ENCODE measurements at places on chromosomes 2 and 18. TPM values are rescaled to one million over a fixed set of nuclear protein-coding genes. Genes with fewer than 3 reads are reported as not detected.

DNA sequence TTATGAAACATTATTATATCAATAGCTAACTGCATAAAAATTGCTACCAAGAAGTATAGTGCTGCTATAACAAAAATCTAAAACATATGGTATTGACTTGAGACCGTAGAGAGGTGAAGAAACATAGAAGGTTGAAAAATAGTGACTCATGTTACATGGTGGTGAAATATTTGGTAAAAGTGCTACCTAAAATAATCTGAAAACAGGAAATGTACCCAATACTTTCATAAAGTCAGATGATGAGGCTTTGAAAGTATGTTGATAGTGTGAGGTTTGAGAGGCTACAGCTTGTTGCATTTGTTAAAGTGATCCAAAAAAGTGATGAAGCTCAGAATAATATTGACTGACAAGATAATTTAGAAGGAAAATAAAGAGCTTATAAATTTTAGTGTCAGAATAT, 718.7 kb upstream of the SLC8A1 start:
- no peak for DNase-seq
- no peak overlapping the region for H3K4me3 ChIP-seq
- H3K36me3 ChIP-seq, result no peaks in the 10 kb centered on the region
- H3K27me3 ChIP-seq, result no peaks in the 10 kb centered on the region

The ZNF396 gene
- total RNA-seq, result 6.8 TPM

DNA sequence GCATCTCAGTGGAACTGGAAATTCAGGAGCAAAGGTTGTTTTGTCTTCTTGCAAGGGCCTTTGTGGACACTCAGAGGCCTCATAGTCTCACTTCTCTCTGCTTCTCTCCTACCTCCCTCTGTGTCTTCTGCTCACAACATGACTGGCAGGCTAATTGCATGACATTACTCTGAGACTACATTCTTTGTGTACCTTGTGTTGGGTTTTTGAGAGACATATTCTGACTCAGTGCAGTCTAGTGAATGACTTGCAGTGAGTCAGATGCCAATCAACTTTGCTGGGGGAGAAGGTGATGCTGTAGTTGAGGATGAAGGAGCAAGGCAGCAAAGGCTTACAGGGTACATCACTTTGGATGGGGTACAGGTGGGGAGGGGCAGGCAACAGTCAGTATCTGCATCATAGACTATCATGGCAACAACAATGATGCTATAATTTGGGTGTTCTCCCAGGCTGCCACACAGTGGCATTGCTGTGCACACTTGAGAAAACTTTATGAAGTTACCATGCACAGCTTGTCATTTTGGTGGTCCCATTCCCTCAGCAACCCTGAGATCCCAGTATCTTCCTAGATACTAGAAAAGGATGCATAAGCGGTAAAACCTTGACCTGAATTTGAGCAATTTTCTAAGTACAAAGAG, 69.3 kb upstream of the SLC16A14 start:
- no peak for DNase-seq
- no peaks in the 10 kb centered on the region for H3K27me3 ChIP-seq
- H3K4me3 ChIP-seq, result no peak overlapping the region
- no peak overlapping the region for H3K27ac ChIP-seq
- no peaks in the 10 kb centered on the region for H3K36me3 ChIP-seq
- H3K4me1 ChIP-seq, result no peaks in the 10 kb centered on the region

- no peaks in the 10 kb centered on the region for H3K27me3 ChIP-seq
- peak; percentile 59 for DNase-seq
- H3K36me3 ChIP-seq, result no peaks in the 10 kb centered on the region
- peak overlapping the region; percentile 10 for H3K27ac ChIP-seq
- H3K4me1 ChIP-seq, result peaks cover 11% of the 10 kb centered on the region
- H3K4me3 ChIP-seq, result no peak overlapping the region
Observed at GRCh38 chr2:8249141-8249540, 432.7 kb upstream of the ID2 start.

DNA sequence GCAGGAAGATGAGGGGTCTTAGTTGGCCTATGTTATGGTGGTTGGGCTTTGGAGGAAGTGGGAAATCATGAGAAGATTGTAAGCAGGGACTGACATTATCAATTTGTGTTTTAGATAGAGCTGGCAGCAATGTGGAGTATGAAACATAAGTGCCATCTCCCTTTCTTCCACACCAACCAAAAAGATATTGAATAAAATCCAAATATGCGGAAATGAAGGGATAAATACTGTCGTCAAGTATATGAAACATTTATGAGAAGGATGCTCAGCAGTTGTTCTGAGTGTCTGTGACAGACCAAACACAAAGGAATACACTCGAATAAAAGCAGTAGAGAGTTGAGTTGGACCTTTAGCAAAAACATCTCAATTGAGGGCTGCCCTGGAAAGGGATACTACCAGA, 1090.0 kb upstream of the ZEB2 start:
- no peaks in the 10 kb centered on the region for H3K4me1 ChIP-seq
- no peak overlapping the region for H3K27ac ChIP-seq
- H3K36me3 ChIP-seq, result no peaks in the 10 kb centered on the region
- no peak for DNase-seq
- no peaks in the 10 kb centered on the region for H3K27me3 ChIP-seq
- H3K4me3 ChIP-seq, result no peak overlapping the region

- DNase-seq, result no peak
- no peaks in the 10 kb centered on the region for H3K36me3 ChIP-seq
- peak overlapping the region; percentile 75 for H3K27ac ChIP-seq
- H3K27me3 ChIP-seq, result no peaks in the 10 kb centered on the region
Observed at GRCh38 chr2:233082931-233083755, 23.0 kb downstream of the INPP5D start.

The GALNT14 gene
- 4.6 TPM for total RNA-seq

GRCh38 chr2:239726631-239727181, 298.4 kb downstream of the NDUFA10 start:
- no peaks in the 10 kb centered on the region for H3K36me3 ChIP-seq
- no peak overlapping the region for H3K27ac ChIP-seq
- H3K4me3 ChIP-seq, result no peak overlapping the region

- no peaks in the 10 kb centered on the region for H3K27me3 ChIP-seq
- H3K36me3 ChIP-seq, result peaks cover 16% of the 10 kb centered on the region
- H3K4me1 ChIP-seq, result peaks cover 3% of the 10 kb centered on the region
- no peak for DNase-seq
- no peak overlapping the region for H3K27ac ChIP-seq
Observed at GRCh38 chr18:8778386-8778785, 73.0 kb downstream of the MTCL1 start.

DNA sequence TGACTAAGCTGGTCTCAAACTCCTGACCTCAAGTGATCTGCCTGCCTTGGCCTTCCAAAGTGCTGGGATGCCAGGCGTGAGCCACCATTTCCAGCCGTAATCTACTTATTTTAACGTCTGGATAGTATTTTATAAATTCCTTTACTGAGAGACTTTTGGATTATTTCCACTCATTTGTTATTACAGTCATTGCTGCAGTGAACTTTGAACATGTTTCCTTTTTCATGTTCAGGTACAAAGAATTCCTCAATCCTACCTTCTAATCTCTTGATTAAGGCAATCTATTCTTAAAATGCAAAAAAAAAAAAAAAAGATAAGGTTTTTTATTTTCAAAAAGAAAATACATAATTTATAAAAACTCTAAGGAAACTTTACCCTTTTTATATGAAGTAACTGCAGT, 78.6 kb downstream of the PDK1 start:
- no peak overlapping the region for H3K4me3 ChIP-seq
- no peak for DNase-seq
- H3K27me3 ChIP-seq, result no peaks in the 10 kb centered on the region
- H3K36me3 ChIP-seq, result no peaks in the 10 kb centered on the region
- no peaks in the 10 kb centered on the region for H3K4me1 ChIP-seq

The CFAP65 gene
- total RNA-seq, result 4.8 TPM

- H3K36me3 ChIP-seq, result peaks cover 2% of the 10 kb centered on the region
- peaks cover 4% of the 10 kb centered on the region for H3K4me1 ChIP-seq
- no peak overlapping the region for H3K4me3 ChIP-seq
- H3K27ac ChIP-seq, result no peak overlapping the region
- no peaks in the 10 kb centered on the region for H3K27me3 ChIP-seq
Observed at GRCh38 chr2:54549917-54550518, 93.9 kb downstream of the SPTBN1 start.

The TUBB8B gene
- not detected for total RNA-seq

DNA sequence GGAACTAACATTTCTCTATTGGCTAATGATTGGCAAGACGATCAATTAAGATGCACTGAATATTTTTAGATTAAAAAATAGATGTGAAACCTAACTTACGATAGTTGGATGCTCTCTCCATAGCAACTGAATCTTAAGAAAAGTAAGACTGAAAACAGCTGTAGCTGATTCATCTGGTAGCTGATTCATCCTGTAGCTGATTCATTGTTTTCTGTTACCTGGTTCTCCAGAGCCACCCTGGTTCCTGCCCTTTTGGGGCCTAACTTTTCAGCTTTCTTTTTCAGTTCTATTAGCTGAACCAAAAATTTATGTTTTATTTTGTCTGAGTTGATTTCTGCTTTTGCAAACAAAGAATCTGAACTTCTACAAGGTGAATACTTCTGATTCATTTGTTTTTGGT, 22.7 kb upstream of the SPR start:
- H3K27me3 ChIP-seq, result peaks cover 24% of the 10 kb centered on the region
- no peak for DNase-seq
- no peaks in the 10 kb centered on the region for H3K36me3 ChIP-seq
- peaks cover 12% of the 10 kb centered on the region for H3K4me1 ChIP-seq
- no peak overlapping the region for H3K27ac ChIP-seq

DNA sequence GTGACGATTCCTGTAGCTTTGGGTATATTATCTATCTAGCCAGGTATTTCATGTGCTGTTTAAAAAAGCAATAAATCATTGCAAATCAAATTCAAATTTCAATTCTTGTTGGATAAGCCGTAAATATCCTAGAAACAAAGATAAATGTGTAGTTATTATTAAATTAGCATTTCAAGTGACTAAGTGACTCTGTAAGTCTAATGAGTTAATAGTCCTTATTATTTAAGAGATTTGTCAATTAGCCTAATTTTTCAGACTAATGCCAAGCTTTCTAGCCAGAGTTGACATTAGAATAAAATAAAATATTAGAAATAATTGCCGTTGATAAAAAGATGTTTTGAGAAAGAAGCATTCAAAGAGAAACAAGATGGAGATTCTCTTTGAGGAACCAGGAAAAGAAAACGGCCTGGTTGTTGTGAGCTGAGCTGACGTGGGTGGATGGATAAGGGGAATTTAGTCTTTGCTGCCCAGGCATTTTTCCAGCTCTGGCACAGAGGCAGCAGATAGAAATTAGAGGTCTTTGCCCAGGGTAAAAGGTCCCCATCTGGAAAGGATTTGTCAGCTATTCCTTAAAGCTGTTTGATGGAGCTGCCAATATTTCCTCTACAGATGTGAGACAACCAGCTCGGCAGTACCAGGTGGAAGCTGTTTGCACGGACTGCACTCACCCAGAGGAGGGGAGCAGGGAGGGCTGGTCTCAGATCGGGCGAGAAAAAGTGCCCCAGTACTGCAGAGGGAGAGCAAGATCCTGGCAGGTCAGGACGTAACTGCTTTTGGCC, 117.3 kb upstream of the SEC11C start:
- DNase-seq, result no peak
- H3K4me1 ChIP-seq, result peaks cover 12% of the 10 kb centered on the region
- no peaks in the 10 kb centered on the region for H3K36me3 ChIP-seq
- H3K27ac ChIP-seq, result peak overlapping the region; percentile 67
- no peak overlapping the region for H3K4me3 ChIP-seq
- no peaks in the 10 kb centered on the region for H3K27me3 ChIP-seq

GRCh38 chr18:43271593-43272432, 5.5 kb downstream of the SYT4 start:
- H3K36me3 ChIP-seq, result no peaks in the 10 kb centered on the region
- no peak overlapping the region for H3K27ac ChIP-seq
- no peak overlapping the region for H3K4me3 ChIP-seq

DNA sequence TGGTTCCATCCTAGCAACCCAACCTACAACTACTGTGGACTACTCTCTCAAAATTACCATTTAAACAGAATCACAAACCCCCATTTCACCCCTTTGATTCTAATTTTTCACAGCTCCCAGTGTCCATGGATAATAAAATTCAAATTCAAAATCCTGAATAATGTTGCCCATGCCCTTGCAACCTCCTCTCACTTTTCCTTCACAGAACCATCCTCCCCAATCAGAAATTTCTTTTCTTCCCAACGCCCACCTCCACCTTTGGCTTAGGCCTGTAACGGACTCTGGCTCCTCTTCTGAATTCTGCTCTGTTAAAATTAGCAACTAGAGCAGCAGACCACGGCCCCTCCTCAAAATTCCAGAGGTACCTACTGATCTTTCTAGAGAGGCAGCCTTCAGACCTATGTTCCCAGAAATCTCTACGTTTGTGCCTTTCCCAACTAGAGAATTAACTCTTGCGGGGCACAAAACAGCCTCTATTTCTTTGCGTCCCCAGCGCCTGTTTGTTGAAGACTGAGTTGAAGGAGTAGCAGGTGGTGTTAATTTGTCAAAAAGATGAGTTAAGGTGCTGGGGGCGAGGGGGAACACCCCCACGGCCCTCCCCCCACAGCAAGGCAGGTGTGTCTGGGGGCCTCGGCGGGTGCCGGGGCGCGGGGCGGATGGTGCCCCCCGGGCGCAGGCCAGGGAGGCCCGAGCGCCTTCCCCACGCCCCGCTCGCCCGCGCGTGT, 428 bp upstream of the MAP3K20 start:
- H3K4me3 ChIP-seq, result peak overlapping the region; percentile 42
- no peak overlapping the region for H3K27ac ChIP-seq
- H3K4me1 ChIP-seq, result peaks cover 10% of the 10 kb centered on the region
- H3K27me3 ChIP-seq, result no peaks in the 10 kb centered on the region
- H3K36me3 ChIP-seq, result no peaks in the 10 kb centered on the region

- DNase-seq, result peak; percentile 40
- H3K4me3 ChIP-seq, result no peak overlapping the region
- H3K27ac ChIP-seq, result no peak overlapping the region
- H3K4me1 ChIP-seq, result no peaks in the 10 kb centered on the region
- peaks cover 17% of the 10 kb centered on the region for H3K36me3 ChIP-seq
- H3K27me3 ChIP-seq, result no peaks in the 10 kb centered on the region
Observed at GRCh38 chr2:200393191-200393590, 86.7 kb downstream of the SPATS2L start.

The MTCL1 gene
- 11.3 TPM for total RNA-seq

The DHRS9 gene
- total RNA-seq, result 2.5 TPM

DNA sequence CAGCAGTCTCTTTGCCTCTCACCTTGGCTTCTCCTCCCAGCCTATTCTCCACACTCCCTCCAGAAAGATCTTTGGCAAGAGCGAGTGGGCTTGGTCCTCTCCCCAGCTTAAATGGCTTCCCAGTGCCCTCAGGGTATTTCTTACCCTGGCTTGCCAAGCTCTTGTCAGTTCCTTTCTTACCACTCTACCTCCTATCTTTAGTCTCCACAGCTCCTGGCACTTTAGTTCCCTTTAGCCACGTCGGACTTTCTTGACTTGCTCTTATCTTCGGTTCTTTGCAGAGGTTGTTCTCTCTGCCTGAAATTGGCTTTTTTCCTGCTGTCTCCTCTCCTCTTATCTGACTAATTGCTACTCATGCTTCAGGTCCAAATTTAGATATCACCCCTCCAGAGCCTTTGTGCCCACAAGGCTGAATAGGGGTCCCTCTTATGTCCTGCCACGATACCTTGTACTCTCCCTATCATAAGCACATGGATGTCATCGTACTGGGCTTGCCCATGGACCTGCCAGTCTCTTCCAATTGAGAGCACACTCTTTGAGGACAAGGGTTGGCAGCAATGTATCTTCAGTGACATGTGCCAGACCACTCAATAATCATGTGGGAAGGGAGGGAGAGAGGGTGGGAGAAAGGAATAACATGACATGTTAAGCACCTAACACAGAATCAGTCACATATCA, 131.7 kb upstream of the CTAGE1 start:
- no peak for DNase-seq
- no peaks in the 10 kb centered on the region for H3K4me1 ChIP-seq
- no peak overlapping the region for H3K4me3 ChIP-seq
- no peaks in the 10 kb centered on the region for H3K27me3 ChIP-seq
- H3K27ac ChIP-seq, result no peak overlapping the region
- H3K36me3 ChIP-seq, result no peaks in the 10 kb centered on the region
